Ascending aorta (tissue), 2 donors: ENCODE measurements at places on chromosomes 6 and 20. TPM values are rescaled to one million over a fixed set of nuclear protein-coding genes. Genes with fewer than 3 reads are reported as not detected.
A peak's percentile ranks its signal among the peaks of the same experiment; 100 is the strongest.

- no peak overlapping the region for H3K27ac ChIP-seq
- no peaks in the 10 kb centered on the region for H3K4me1 ChIP-seq
- no peak for DNase-seq
- H3K27me3 ChIP-seq: no peaks in the 10 kb centered on the region
- H3K4me3 ChIP-seq: no peak overlapping the region
Measured at GRCh38 chr6:79469376-79470246, 67.6 kb downstream of the LCA5 start.

Gene SLC32A1
- not detected for total RNA-seq

Gene SGK2
- 0.32 TPM for total RNA-seq

DNA sequence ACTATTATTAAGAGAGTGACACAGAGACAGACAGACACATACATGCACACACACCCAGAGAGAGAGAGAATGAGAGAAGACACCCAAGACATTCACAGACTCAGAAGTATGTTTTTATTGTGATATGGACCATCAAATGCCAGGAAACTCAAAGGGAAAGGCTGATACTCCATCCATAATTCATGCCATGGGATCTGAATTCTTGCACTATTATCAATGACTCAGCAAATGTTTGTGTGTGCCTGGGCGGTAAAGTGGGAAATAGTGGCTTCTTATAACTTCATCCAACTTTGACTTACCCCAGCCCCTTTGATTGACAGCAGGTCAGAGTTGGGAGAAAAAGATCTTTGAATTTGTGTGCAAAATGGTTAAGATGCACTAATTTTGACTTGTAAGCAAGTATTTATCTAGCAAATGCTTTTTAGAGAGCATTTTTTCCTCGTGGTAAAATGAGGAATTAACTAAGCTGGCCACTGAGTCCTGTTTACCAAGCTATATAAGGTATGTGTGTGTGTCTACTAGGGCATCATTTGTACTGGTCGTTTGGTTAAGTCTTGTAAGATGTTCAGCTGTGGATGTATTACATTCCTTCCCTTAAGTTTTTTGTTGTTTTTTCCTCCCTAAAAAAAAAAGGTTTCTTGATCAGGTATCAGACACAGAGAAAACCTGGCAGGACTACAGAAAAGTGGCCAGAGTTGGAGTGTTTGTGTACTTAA is 3.0 kb upstream of the CCN2 start:
- H3K4me3 ChIP-seq: peak overlapping the region; percentile 8
- H3K4me1 ChIP-seq: peaks cover 27% of the 10 kb centered on the region
- H3K27ac ChIP-seq: peak overlapping the region; percentile 94
- H3K36me3 ChIP-seq: peaks cover 7% of the 10 kb centered on the region
- H3K27me3 ChIP-seq: no peaks in the 10 kb centered on the region
- DNase-seq: no peak

Gene MATN4
- total RNA-seq: 0.21 TPM

- H3K36me3 ChIP-seq: no peaks in the 10 kb centered on the region
- no peak for DNase-seq
- H3K4me1 ChIP-seq: no peaks in the 10 kb centered on the region
- no peaks in the 10 kb centered on the region for H3K27me3 ChIP-seq
Measured at GRCh38 chr6:42190554-42191183, 4.1 kb downstream of the GUCA1B start.

Gene TCP11
- 0.43 TPM for total RNA-seq

- no peaks in the 10 kb centered on the region for H3K36me3 ChIP-seq
- H3K27me3 ChIP-seq: no peaks in the 10 kb centered on the region
- H3K4me3 ChIP-seq: peak overlapping the region; percentile 58
- peaks cover 10% of the 10 kb centered on the region for H3K4me1 ChIP-seq
- DNase-seq: no peak
- peak overlapping the region; percentile 79 for H3K27ac ChIP-seq
Measured at GRCh38 chr6:77464495-77464867, 1.2 kb upstream of the HTR1B start.

DNA sequence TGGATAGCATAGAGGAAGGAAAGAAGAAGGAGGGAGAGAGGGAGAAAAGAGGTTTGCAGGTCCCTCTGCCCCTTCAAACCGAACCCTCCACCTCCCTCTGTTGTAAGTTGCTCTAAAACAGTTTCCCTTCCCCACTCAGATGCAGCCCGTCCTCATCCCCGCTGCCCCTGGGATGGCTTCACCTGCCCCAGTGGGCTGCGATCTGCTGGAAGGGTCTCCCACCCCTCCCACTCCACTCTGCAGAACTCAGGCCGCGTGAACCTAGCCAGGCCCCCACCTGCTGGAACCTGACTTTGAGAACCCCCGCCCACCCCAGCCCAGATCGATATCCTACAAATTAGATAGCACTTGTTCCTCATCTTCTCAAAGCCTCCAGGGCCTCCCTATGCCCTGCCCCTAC is 190.8 kb downstream of the DLL1 start:
- no peaks in the 10 kb centered on the region for H3K36me3 ChIP-seq
- H3K27ac ChIP-seq: no peak overlapping the region
- H3K4me1 ChIP-seq: peaks cover 6% of the 10 kb centered on the region
- H3K4me3 ChIP-seq: no peak overlapping the region

GRCh38 chr20:35290186-35290886 is 1.9 kb downstream of the FAM83C start:
- no peaks in the 10 kb centered on the region for H3K27me3 ChIP-seq
- H3K27ac ChIP-seq: no peak overlapping the region
- no peak for DNase-seq
- no peak overlapping the region for H3K4me3 ChIP-seq

Gene GSTA4
- total RNA-seq: 1.7 TPM

Gene SYNDIG1
- total RNA-seq: 13.7 TPM

DNA sequence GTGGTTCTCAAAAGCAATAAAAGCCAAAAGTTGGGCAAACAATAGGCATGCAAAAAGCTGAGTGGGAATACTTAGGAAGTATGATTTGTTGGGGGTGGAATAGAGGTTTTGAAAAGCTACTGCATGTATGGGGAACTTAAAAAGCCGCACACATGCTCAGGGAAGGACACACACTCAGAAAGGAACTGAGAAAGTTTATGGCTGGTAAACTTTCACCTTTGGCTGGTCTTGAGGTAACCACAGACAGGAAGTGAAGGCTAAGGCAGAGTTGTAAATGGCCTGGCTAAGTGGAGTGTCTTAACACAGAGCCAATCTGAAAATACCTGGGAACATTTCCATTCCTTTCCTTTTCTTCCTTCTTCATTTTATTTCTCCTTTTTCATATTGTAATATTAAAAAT is 134.5 kb upstream of the EXOC2 start:
- no peak overlapping the region for H3K27ac ChIP-seq
- H3K4me1 ChIP-seq: no peaks in the 10 kb centered on the region
- no peaks in the 10 kb centered on the region for H3K36me3 ChIP-seq
- no peaks in the 10 kb centered on the region for H3K27me3 ChIP-seq

Gene VSX1
- total RNA-seq: not detected

Gene HLA-DPA1
- 285 TPM for total RNA-seq

Gene TINAG
- not detected for total RNA-seq

Gene LY6G5B
- total RNA-seq: 24.1 TPM

DNA sequence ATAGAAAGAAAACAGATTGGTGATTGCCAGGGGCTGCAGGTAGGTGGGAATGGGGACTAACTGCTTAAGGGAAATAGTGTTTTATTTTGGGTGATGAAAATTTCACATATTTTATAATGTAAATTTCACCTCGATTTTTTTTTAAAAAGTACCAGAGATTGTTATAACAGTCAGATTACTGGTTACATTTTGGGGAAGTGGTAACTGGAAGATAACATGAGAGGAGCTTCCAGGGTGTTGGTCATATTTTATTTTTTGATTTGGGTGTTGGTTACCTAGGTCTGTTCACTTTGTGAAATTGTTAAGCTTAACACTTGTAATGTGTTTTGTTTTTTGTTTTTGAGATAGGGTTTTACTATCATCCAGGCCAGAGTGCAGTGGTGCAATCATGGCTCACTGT is 17.2 kb upstream of the CRIP3 start:
- no peak for DNase-seq
- H3K27ac ChIP-seq: no peak overlapping the region
- H3K36me3 ChIP-seq: no peaks in the 10 kb centered on the region
- H3K4me3 ChIP-seq: no peak overlapping the region
- H3K4me1 ChIP-seq: no peaks in the 10 kb centered on the region

GRCh38 chr6:44010411-44011349 is 116.6 kb downstream of the MRPL14 start:
- H3K36me3 ChIP-seq: no peaks in the 10 kb centered on the region
- H3K27ac ChIP-seq: no peak overlapping the region
- no peaks in the 10 kb centered on the region for H3K4me1 ChIP-seq
- H3K27me3 ChIP-seq: no peaks in the 10 kb centered on the region
- no peak for DNase-seq

- H3K27me3 ChIP-seq: no peaks in the 10 kb centered on the region
- no peak for DNase-seq
- no peak overlapping the region for H3K27ac ChIP-seq
- no peaks in the 10 kb centered on the region for H3K36me3 ChIP-seq
- H3K4me1 ChIP-seq: no peaks in the 10 kb centered on the region
Measured at GRCh38 chr6:159086033-159086618, 41.3 kb upstream of the TAGAP start.

DNA sequence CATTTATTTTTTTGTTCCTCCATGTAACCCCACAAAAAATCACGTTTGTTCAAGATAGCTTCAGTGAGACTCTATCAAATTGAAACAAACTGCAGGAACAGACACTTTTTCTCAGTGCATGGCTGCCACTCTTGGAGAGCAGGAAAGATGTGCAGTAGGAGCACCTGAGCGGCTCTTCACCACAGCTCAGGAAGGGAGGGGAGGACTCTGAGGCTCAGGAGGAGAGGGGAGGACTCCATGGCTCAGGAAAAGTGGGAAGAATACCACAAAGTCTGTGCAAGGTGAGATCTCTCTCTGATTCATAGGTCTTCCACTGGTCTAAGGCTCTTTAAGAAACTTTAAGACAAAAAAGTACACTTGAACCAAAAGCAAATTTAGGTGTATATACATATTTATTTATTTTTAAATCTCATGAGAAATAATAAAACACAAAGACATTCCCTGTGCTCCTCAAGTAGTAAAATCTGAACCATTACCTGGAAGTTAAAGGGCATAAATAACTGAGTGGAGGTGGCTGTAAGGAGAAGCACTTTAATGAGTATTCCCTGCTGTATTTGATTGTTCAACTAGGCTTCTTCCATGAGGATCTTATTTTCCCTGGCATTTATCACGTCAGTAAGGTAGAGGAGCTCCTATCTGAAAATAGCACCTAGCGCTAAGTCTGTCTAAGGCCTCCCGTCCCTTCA is 69.2 kb upstream of the CCN6 start:
- H3K27ac ChIP-seq: no peak overlapping the region
- no peak overlapping the region for H3K4me3 ChIP-seq
- H3K4me1 ChIP-seq: no peaks in the 10 kb centered on the region
- DNase-seq: no peak
- no peaks in the 10 kb centered on the region for H3K27me3 ChIP-seq

Gene STK35
- total RNA-seq: 11.2 TPM

DNA sequence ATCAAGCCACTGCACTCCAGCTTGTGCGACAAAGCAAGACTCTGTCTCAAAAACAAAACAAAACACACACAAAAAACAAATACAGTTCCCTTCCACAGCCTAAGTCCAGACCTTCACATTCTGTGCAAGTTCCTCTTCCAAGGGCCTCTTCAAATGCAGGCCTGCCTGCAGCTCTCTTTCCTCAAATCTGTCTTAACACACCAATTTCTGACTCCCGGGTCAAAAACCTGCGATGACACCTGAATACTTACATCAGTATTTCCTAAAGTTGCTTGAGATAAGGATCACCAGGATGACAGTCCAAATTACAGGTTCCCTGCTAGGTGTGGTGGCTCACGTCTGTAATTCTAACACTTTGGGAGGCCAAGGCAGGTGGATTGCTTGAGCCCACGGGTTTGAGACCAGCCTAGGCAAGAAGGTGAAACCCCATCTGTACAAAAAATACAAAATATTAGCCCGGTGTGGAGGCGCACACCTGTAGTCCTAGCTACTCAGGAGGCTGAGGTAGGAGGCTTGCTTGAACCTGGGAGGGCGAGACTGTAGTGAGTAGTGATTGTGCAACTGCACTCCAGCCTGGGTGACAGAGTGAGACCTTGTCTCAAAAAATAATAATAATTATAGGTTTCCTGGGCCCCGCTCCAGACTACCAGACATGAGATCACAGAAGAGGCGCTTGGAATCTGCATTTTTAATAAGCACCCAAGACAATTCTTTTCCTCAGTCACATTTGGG is 8.8 kb upstream of the PARD6B start:
- H3K27me3 ChIP-seq: no peaks in the 10 kb centered on the region
- H3K4me1 ChIP-seq: peaks cover 10% of the 10 kb centered on the region
- H3K27ac ChIP-seq: peak overlapping the region; percentile 84
- no peaks in the 10 kb centered on the region for H3K36me3 ChIP-seq

Gene GRM1
- not detected for total RNA-seq

- H3K4me3 ChIP-seq: no peak overlapping the region
- no peaks in the 10 kb centered on the region for H3K27me3 ChIP-seq
- DNase-seq: no peak
- no peaks in the 10 kb centered on the region for H3K36me3 ChIP-seq
- peaks cover 5% of the 10 kb centered on the region for H3K4me1 ChIP-seq
Measured at GRCh38 chr20:51442602-51443001, 99.9 kb downstream of the NFATC2 start.

GRCh38 chr20:44850272-44850671 is 35.2 kb upstream of the YWHAB start:
- no peak for DNase-seq
- no peak overlapping the region for H3K27ac ChIP-seq
- no peak overlapping the region for H3K4me3 ChIP-seq
- no peaks in the 10 kb centered on the region for H3K4me1 ChIP-seq
- no peaks in the 10 kb centered on the region for H3K27me3 ChIP-seq

Gene MYB
- not detected for total RNA-seq

DNA sequence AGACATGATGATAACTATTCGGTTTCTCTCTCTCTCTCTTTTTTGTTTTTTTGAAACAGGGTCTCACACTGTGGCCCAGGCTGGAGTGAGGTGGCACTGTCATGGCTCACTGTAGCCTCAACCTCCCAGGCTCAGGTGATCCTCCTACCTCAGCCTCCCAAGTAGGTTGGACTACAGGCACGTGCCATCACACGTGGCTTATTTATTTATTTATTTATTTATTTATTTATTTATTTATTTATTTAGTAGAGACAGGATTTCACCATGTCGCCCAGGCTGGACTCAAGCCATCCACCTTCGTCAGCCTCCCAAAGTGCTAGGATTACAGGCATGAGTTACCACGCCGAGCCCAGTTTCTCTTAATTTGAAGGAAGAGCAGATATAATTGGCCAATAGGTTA is 427.9 kb upstream of the JAG1 start:
- no peak overlapping the region for H3K4me3 ChIP-seq
- no peak overlapping the region for H3K27ac ChIP-seq
- H3K27me3 ChIP-seq: no peaks in the 10 kb centered on the region

Gene PCNA
- 52.5 TPM for total RNA-seq

DNA sequence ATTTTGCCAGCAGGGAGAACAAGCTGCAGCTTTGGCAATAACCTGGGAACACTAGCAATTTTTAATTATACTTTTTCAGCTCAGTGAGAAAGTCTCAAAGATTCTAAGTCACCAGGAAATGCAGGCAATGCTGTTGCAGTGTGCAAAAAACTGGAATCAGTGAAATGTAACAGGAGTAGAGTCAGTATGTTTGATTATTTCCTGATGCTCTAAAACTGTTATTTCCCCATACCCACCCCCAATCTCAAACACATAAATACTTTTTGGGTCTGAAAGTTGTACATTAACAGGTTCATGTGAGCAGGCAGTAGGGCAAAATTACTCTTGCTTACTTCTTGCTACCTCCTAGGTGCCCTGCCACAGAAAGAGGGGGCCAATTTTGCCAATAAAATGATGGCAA is 65.4 kb upstream of the BEND6 start:
- no peak overlapping the region for H3K4me3 ChIP-seq
- no peaks in the 10 kb centered on the region for H3K36me3 ChIP-seq
- no peak overlapping the region for H3K27ac ChIP-seq
- no peaks in the 10 kb centered on the region for H3K27me3 ChIP-seq
- no peak for DNase-seq
